ENCODE measurements at places on chromosomes 2 and 18. TPM values are rescaled to one million over a fixed set of nuclear protein-coding genes. Genes with fewer than 3 reads are reported as not detected.

DNA sequence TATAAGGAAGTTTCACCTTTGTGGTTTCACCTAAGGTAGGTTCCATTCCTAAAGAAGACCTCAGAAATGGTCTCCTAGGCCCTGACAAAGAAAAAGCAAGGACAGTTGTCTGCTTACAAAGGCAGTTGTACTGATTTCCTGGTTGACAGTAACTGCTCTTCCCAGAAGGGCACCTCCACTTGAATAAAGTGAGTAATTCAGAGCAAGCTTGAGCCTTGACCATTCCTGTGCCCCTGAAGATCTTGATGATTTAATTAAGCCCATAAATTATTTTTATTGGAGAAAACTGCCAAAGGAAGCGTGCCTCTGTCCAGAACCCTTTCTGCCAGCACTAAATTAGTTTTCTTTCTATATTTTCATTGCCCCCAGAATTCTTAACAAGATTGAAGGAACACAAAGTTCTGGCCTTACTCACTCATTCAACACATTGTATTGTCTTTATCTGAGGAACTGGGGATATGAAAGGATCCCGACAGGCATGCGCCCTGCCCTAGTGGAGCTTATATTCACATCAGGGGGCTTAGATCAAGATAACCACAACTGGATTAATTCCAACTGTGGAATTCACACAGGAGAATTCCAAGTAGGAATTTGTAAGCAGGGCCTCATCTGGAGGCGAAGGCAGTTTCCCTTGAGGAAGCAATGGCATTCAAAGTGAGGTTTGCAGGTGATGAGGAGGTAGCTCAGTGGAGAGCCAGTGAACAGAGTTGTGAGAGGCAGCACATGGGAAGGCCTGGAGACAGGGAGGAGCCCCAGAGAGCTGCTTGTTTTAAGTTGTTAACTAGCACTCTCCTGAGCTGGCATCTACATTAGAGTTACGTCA is 21.2 kb downstream of the PTRHD1 start:
- DNase-seq: no peak

GRCh38 chr2:96353606-96354101 is 18.1 kb downstream of the NCAPH start:
- DNase-seq: no peak

DNA sequence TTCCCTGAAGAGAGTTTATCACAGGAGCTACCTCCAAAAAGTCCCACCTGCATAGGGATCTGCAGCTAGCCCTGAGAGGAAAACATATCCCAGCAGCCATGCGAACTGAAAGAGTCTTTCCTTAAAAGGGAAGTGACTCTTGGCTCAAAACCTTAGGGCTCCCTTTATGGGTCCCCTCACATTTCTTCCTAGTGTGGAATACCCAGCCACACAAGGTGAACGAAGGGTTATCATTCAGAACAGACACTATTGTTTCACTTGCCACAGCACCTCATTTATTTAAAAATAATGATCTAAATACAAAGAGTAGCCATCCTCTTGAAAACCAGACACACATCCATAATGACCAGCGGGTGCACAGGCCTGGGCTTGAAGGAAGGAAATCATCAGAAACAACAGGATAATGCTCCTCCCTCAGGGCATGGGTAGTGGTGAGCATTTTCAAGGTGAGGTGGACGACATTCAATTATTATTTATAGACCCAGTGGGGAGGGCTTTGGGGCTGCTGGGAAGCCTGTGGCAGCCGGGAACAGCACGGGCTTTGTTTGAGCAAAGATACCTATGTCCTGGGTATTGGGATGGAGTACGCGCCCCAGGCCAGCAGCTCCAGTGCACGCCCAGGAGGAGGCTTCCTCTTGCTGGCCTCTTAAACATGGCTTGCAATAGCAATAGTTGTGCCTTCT is 119.0 kb upstream of the ITGA6 start:
- DNase-seq: no peak

DNA sequence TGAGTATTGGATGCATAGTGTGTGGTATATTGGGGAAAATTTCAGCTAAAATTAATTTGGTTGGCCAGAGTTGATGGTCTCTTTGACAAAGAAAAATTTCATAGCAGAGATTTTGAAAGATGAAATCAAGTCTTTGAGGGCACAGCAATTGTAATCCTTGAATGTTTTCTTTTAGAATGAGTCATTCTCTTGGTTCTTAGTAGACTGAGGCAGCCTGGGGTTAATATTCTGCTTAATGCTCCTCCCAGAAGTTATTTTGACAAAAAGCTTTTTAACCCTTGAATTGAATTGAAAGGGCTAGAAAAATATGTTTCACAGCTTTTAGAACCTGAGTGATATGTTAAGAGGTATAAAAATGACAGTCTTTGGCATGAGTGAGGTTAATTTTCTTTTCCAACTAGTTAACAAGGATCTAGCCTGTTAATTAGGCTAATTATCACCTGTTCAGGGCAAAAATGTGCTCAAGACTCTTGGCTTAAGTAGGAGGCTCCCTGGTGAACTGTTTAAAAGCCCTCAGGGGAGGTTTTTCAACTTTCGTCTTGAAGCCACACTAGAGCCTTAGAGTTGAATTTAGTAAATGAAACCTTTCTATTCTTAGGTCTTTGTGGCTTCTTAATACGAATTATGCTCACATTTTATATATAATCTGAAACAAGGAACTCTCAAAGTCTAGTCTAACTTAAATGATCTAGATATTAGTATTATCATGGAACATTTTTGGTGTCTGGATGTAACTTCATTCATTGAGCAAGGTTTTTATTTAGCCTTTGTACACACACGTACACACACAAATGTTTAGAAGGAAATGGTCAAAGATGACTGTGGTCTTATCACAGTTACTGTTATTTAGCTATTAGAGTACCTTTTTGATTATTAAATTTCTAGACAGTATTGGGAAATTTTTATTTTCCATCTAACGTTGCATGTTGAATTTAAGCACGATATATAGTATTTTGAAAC is 272.5 kb downstream of the ZNF407 start:
- DNase-seq: no peak

DNA sequence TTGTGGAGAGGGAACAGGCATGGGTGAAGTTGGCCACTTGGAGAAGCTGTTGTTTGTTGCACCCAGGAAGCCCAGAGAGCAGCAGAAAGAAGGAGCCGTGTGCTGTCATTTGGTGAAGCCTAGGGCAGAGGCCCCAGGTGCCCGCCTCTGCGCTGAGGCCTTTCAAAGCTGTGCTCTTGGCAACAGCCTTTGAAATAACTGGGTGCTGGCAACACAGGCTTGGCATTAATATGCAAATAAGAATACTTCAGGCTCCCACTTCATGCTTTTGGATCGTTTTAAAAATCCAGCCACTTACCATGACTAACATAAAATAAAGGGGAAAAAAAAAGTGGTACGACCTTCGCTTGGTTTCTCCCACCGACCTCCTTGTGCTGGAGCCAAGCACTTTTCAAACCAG is 41.1 kb downstream of the DHRS9 start:
- no peak for DNase-seq

RNF125 gene
- 14.4 TPM for total RNA-seq

DNA sequence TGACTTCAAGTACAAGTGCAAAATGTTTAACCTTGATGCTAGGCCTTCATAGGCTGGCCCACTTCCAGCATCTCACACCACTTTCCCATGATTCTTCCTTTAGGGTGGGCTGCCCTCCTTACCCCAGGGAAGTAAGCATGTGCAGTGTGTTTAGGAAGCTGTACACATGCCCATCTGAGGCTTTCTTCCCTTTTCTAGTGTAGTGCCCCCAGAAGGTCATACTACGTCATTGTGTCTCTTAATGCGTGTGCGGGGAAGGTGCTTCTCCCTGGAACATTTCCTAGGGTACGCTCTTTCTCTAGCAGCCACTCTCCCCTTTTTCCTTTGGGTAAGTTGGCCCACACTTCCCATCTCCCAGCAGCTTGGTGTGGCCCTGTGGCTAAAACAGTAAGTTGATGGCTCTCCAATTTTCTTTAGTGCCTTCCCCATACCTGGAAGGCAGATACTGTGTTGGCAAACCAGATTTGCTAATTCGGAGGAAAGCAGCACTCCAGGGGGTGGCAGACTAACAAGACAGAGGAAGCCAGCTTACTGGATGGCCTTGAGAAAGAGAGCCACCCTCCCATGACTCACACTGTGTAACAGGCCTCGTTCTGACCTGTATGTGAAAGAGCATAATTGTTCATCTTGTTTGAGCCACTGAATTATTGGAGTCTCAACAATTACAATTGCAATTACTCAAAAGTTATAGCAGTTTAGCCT is 1.1 kb upstream of the SULT6B1 start:
- DNase-seq: peak; percentile 65

EPAS1 gene
- 4.7 TPM for total RNA-seq

HOXD10 gene
- not detected for total RNA-seq

- DNase-seq: no peak
These were observed 520.6 kb downstream of the METTL4 start for GRCh38 chr18:2050702-2051201.

SPR gene
- 13.0 TPM for total RNA-seq

GRCh38 chr2:45435316-45435715 is 175.8 kb downstream of the SRBD1 start:
- DNase-seq: no peak

GRCh38 chr2:219777388-219777787 is 150.0 kb downstream of the SLC4A3 start:
- no peak for DNase-seq

Data from WTC11 (cell line).